ENCODE measurements at places on chromosomes 1 and 21.

DNA sequence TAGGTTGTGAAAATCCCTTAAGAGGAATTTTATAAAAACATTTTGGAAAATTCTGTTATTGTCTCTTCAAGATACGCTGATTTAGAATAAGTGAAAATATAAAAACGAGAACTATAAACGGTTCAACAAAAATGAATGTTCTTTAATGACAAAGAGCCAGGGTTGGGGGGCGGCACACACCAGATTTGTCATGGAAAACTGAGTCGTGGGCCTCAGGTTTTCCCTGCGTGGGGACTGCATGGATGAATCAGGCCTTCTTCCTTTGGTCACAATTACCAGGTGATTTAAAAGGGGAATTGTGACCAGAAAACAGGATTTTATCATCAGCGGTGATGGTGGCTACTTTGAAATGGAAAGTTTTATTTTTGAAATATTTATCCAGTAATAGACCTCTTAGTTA lies 8.6 kb downstream of the LHX4 start:
- no peak for DNase-seq

DNA sequence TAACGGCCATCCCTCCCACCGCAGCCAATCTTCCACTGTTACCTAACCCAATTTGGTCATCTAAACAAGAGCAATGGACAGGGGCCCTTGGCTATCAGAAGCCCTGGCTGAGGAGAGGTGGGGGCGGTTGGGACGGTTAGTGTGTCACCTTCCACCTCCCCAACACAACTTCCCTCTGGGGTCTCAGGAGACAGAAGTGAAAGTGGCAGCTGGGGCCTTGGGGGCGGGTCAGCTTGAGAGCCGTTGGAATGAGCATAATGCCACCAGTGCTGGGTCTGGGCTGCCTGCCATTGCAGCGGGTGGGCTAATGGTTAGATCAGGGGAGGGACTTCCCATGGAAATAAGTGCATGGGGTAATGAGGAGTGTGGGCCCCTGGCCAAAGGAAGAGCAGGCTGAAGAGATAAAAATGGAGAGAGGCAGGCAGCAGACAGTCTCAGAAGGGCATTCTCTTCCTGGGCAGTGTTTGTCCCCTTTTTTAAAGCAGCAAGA lies 7.9 kb downstream of the MEF2D start:
- DNase-seq: no peak

DNA sequence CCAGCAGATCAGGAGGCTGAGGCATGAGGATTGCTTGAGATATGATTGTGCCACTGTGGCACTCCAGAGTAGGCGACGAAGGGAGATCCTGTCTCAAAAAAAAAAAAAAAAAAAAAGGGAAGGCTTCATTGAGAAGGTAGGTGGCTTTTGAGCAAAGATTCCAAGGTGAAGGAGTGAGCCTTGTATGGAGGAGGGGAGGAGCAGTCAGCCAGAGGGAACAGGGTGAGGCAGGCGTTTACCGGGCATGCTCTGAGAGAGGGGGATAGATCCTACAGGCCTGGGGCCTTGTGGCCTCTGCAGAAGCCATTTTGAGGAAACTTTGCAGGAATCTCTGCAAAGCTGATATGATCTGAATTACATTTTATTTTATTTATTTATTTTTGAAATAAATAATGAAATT lies 5.1 kb upstream of the HDAC1 start:
- no peak for DNase-seq

DNA sequence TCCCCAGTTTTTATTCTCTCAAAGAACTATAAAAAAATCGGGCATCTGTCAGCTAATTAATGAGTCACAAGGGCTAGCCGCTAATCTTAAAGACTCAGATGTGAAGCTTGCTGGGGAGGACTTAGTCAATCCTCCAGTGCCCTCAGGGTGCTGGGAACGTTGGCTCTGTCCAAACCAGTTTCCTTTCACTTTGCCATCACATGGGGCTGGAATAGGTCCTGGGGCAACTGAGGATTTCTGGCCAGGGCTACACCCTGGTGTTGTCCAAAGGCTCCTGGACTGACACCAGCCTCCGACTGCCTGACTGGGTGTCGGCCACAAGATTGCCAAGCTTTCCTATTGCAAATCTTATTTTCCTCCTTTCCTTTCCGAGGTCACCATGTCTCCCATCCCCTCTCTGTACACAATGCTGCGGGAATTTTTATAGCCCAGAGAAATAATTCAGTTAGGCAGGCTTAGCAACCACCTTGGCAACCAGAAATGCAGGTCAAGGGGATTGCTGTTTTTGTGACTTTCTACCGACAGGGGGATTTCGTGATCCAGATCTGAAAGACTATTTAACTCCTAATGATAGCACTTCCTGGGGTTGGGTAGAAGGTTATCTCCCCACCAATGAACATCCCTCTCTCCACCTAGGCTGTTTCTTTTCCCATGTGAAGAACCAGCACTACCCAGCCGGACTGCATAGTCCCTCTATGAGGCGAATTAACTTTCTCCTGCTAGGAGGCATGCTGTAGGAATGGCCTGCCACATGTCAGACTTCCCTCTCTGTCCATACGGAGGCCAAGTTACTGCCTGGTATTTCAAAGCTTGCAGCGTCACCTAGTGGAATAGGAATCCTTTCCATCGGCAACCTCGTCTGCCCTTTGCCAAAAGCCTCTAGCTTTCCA lies 29.9 kb upstream of the CTBS start:
- peak; percentile 71 for DNase-seq

DNA sequence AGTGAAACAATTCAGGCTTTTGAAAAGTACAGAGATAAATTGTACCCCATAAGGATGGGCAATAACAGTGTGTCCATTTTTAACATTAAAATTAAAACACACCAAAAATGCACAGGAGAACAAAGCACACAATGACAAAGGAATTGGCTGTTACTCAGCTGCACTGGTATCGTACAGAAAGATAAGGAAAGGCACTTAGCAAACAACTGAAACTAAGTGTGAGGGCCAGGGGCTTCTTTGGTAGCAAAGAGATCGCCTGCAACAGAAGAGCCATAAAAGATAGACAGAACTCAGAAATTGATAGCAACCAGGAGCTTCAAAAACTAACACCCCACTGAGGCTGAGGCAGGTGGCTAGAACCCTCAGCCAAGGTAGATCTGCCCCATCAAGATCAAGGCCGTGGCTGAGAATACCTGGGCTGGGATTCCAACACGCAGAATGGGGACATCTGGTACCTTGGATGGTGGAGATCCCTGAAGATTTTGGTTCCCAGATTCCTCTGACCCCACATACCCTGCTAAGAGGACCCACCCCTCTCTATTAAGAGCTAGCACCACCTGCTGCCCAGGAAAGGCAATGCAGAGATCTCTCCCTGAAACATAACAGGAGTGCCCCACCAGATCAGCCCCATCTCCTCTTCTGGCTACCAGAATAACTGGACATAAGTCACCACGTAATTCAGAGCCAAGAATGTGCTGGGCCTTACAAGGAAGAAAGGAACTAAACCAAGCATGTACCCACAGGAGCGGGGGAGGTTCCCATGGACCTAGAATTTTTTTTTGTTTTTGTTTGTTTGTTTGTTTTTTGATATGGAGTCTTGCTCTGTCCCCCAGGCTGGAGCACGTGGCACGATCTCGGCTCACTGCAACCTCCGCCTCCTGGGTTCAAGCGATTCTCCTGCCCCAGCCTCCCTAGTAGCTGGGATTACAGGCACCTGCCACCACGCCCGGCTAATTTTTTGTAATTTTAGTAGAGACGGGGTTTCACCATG lies 16.2 kb downstream of the PLEKHO1 start:
- DNase-seq: peak; percentile 75

All from HEK293T (cell line).